ENCODE measurements at places on chromosomes 16 and 17.

GRCh38 chr17:74838274-74838673 is 21.4 kb downstream of the GRIN2C start:
- DNase-seq = no peak

DNA sequence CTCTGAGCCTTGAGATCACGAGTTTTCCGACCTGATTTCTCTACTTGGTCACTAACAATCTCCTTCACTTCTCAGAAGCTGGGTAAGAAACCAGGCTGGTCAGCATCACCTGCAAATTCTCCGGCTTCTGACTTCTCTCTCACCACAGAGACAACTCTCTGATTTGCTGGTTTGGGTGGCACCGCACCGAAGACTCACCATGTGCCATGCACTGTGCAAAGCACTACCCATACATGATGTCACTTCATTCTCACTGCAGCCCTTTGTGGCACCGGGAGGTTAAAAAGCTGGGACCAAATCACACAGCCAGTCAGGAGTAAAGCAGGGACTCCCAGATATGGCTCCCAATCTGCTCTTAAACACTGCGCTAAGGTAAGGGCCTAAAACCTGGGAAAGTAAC is 647 bp downstream of the VAC14 start:
- DNase-seq = no peak

GRCh38 chr16:57366544-57367040 is 5.7 kb upstream of the CX3CL1 start:
- DNase-seq = no peak

- no peak for DNase-seq
Measured at GRCh38 chr16:2009164-2009711, 383 bp downstream of the ZNF598 start.

GRCh38 chr17:69468207-69468606 is 53.7 kb downstream of the MAP2K6 start:
- DNase-seq = no peak

DNA sequence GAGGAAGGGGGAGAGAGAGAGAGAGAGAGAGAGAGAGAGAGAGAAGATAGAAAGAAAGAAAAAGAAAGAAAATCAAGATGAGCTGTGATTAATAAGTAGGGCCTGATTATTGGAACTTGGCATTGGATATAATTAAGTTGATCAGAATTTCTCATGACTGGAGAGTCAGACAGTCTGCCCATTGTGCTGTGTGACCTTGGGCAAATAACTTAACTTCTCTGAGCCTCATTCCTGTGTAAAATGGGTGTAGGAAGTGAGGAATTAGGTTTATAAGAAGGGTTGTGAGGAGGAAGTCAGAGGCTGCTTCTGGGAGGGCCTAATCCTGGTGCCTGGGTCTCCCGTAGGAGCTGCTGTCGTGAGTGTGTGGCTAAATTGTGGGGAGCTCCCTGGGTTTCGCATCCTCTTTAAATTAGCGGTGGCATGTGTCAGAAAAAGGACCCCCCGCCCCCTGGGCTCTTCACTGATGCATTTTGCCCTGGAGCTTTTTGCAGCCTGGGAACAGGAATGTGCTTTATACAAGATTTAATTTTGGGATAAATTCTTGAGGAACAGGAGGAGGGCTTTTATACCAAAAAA is 76.0 kb downstream of the CMIP start:
- DNase-seq = no peak

DNA sequence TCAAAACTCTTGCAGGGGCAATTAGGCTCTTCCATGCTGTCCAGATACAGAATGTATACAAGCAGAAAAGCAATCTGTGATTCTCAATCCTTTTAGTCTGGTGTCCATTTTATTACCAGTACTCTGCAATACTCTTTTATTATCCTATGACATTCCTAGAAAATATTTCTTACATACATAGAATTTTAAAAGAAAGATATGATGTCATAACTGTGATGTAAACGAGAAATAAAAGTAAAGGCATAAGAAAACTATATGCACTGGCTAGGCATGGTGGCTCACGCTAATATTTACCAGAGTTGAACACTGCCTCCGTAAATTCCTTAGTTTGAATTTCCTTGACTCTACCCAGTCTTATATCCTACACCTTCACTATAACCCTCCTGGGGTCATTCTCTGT is 55.0 kb downstream of the EFCAB5 start:
- no peak for DNase-seq

- no peak for DNase-seq
Measured at GRCh38 chr17:57385975-57386374, 129.7 kb downstream of the MSI2 start.

DNA sequence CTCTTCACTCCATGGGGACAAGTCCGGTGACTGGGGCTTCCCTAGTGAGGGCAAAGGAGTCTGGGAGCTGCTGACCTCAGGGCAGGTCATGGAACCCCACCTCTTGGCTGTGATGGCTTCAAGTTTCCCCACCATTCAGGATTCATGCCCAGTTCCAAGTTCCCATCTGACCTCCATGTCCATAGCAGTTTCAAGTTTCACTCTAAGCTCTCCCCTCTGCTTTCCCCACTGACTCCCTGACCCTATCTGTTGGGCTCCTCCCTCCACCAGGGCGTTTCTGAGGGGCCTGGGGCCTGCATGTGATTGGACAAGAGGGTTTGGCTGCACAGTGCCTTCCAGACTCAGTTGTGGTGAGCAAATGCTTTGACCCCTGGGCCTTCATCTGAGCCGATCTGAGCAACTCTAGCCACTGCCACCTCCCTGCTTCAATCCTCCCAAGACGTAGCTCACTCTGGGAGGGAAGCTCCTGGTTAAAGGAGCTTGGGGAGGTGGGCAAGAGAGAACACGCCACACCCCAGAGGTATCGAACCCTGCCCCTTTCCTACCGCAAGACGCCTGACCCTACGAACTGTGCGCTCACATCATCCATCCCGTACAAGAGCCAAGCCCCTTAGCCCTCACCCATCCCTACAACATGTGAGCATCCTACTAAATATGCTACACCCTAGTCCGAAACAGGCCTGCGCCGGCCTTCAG is 8.3 kb downstream of the ZNF629 start:
- DNase-seq = no peak

GRCh38 chr16:55658898-55659420 is 3.2 kb downstream of the SLC6A2 start:
- DNase-seq = no peak

Data from naive thymus-derived CD4-positive, alpha-beta T cell (primary cell).